Spinal cord (tissue), 10 donors: ENCODE measurements at places on chromosomes 5 and 9.

GRCh38 chr5:125603321-125603720, 819.9 kb upstream of the GRAMD2B start:
- no peaks in the 10 kb centered on the region for H3K27me3 ChIP-seq
- H3K4me3 ChIP-seq, result no peak overlapping the region
- H3K36me3 ChIP-seq, result no peaks in the 10 kb centered on the region
- DNase-seq, result no peak
- no peaks in the 10 kb centered on the region for H3K4me1 ChIP-seq

DNA sequence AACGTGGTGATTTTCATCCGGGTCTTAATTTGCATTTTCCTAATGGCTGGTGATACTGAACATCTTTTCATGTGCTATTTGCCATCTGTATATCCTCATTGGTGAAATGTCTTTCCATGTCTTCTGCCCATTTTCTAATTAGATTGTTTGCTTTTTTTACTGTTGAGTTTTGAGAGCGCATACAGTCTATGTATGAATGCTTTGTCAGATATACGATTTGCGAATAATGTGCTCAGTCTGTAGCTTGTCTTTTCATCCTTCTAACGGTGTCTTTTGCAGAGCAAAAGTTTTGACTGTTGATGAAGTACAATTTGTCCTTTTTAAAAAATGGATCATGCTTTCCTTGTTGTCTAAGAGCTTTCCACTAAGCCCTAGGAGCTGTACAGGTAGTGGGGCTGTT, 143.0 kb downstream of the RGS3 start:
- H3K27ac ChIP-seq, result no peak overlapping the region
- peaks cover 26% of the 10 kb centered on the region for H3K4me1 ChIP-seq
- no peak overlapping the region for H3K4me3 ChIP-seq
- H3K36me3 ChIP-seq, result no peaks in the 10 kb centered on the region

DNA sequence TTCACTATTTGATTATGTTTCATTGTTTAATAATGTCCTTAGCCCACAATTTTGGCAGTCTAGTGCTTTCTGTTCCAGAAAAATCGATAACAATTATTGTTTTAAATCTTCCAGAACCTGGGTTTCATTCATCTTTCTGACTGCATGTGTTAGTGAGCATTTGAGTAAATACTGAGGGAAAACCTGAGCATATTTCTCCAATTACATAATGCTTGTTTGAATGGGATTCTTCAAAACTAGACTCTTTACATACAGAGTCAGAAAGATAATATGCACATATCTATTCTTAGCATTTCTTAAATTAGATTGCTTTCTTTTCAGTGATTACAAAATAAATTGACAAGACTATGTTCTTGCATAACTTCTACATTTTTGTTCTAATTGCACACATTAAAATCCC, 21.9 kb downstream of the GABRA6 start:
- no peaks in the 10 kb centered on the region for H3K36me3 ChIP-seq
- no peak overlapping the region for H3K4me3 ChIP-seq

DNA sequence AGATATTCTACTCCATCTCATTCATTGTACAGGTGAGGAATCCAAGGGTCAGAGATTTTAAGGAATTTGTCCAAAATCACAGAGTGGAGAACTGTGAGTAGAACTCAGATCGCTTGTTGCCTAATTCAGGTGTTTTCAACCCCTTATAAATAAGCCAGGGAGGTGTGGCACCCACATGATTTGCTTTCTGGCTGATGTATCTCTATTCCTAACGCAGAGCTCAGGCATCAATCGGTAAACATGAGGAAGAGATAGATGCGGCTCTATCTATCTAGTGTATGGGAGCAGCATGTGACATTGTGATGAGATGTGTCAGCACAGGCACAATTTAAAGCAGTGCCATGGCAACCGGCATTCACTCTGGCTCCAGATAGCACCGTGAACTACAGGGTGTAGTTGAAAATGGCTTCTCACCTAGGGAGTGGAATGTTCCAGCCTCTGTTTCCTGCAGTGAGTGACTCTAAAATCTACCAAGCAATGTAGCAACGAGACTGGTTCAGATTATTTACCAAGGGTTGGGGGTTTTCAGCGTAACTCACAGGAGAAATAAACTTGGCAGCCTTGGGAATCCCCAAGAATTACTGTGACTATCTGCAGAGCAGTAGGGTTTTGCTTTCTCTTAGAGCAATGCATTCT, 53.4 kb upstream of the SUB1 start:
- H3K4me3 ChIP-seq, result peak overlapping the region; percentile 1
- H3K4me1 ChIP-seq, result peaks cover 5% of the 10 kb centered on the region
- H3K27ac ChIP-seq, result no peak overlapping the region
- peak; percentile 56 for DNase-seq
- no peaks in the 10 kb centered on the region for H3K27me3 ChIP-seq
- no peaks in the 10 kb centered on the region for H3K36me3 ChIP-seq
